ENCODE measurements at places on chromosomes 6 and 20.

GRCh38 chr20:44018259-44018941 is 103.7 kb downstream of the TOX2 start:
- DNase-seq: no peak

- DNase-seq: no peak
Observed at GRCh38 chr6:139303185-139303584, 11.4 kb upstream of the TXLNB start.

GRCh38 chr6:137291441-137291840 is 72.3 kb upstream of the IFNGR1 start:
- DNase-seq: no peak

- no peak for DNase-seq
Observed at GRCh38 chr6:26025047-26025893, 62.0 kb upstream of the HFE start.

All from activated T-cell treated with anti-CD3 and anti-CD28 coated beads, Interleukin-2, amount 50 U/mL, for 48 hours (primary cell).